ENCODE measurements at places on chromosomes 6 and 20.

DNA sequence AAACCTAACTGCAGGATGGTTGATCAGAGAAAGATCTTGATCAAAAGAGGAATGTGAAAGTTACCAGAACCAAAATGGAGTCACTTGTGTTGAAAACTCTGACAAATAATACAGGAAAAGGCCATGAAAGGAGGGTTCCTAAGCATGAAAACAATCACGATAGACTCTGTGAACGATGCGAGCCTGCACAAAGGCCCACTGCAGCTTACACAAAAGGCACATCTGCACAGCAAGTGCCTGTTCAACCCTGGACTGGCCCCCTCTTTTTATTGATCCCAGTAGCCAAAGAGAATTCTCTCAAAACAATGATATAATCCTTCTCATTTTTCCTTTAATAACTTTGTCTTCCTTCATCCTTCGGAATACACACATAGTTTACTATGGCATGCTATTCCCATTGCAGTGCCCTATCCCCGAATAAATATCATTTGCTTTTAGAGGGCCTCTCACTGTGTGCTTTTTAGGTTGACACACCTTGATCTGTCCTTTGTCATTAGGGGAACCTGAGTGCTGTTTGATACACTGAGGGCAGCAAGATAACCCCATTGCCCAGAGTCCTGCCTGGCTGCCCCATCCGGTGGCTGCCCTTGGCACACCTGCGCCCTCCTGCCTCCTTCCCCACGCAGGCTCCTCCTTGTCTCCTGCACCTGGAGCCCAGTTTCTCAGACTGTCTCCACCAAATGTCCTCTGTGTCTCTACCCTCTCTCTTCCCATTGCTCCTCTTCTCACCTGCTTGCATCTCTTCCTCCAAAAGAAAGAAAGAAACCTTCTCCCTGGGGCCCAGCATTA, 98.3 kb upstream of the FRMD1 start:
- no peak for DNase-seq

DNA sequence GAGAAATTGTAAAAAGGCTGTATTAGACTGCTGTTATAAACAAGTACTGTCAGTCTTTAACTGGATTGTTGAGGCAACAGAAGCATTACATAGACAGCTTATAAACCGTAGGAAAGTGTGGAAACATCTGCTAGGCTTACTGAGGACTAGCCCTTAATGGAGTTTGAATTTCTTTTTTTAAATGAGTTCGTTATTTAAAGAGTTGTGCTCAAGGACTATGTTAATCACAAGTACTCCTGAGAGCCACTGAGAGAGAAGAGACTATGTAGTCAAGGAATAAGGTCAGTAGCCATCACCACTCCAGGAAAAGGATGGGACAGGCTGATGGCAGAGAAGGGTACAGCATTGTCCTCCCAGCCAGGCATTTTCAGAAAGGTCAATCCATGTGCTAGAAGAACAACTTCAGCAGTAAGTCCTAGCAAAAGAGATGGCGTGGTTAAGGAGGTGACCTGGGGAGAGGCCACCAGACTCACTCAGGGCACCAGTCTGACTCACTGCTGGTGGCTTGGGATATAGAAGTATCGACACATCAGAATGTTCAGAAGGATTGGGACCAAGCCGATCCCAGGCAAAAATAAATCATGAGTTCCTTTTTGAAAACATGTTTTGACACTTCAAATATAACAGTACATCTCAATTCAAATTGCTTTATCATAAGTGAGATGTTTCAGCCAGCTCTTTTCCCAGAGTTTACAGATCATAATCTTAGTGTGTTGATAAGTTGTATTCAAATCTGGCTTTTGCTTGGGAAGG, 6.4 kb downstream of the RPS12 start:
- no peak for DNase-seq

DNA sequence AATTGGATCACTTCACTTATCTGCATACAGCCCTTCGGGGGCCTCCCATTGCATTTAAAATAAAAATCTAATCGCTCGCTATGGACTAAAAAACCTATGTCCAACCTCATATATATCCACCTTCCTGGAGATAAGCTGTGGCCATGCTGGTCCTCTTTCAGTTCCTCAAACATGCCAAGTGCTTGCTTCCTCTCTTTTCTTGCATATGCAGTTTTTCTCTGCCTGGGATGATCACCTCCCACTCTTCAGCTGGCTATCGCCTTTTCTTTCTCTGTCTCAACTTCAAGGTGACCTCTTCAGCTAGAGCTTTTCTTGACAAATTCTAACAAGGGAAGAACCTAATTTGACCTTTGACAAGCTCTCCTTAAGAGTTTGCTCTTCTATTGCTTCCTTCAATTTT, 5.6 kb upstream of the TFB1M start:
- no peak for DNase-seq

- DNase-seq = no peak
Observed at GRCh38 chr6:27237089-27237803, 10.3 kb upstream of the PRSS16 start.

DNA sequence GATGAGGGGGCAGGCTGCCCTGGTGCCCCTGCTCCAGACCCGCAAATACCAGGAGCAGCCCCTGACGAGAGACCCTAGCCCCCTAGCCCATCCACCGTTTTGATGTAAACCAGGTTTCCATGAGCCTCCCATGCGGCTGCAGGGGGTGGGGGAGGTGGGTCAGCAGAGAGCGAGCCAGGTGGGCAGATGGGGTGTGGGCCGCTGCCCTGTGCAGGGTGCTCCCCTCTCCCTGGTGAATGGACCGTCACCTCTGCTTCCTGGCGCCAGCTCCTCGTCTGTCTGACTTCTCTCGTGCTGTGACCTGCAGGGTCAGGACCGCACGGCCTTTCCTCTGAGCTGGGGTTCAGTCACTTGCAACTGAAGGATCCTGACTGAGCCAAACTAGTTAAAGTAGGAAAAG, 15.7 kb upstream of the BHLHE23 start:
- DNase-seq = no peak

GRCh38 chr20:771741-772464, 3.6 kb upstream of the SLC52A3 start:
- no peak for DNase-seq

- no peak for DNase-seq
Observed at GRCh38 chr20:54062812-54063280, 7.5 kb downstream of the BCAS1 start.

DNA sequence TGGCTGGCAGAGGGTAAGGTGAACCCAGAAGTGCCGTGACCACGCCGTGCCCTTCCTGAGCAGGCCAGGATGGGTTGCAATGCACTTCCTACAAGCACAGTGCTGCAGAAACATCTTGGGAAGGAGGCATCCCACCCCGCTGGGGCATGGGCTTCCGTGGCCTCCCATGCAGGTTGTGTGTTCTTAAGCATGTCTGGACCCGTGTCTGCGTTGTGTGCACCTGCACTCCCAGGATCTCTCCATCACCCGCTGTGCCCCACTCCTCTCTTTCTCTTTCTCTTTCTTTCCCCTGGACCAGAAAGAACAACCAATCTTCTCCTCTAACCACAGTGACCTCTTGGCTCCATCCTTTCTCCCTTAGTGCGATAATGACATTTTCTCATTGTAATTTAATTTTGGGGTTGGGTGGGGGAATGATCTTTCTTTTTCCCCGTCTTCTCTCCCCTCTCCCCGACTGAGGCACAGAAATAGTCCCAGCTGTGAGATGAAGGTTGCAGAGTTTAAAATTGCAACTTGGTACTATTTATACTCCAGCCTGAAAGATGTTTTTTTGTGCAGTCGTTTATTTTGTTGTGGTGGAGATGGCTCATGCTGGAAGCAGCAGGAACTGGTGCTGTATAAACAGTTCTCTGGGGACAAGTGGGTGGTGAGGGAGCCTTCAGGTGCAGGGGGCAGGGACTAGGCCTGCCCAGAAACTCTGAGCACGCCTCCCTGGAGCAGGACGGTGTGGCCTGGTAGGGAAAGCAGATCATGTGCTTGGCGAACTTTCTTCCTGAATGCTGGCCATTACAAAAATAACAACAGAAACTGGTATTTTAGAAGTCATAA, 20.5 kb downstream of the BCAS4 start:
- no peak for DNase-seq

Data from GOT3 (cell line).